ENCODE measurements at places on chromosomes 4 and X.

GRCh38 chr4:46839128-46839527 is 69.9 kb downstream of the COX7B2 start:
- DNase-seq = no peak

DNA sequence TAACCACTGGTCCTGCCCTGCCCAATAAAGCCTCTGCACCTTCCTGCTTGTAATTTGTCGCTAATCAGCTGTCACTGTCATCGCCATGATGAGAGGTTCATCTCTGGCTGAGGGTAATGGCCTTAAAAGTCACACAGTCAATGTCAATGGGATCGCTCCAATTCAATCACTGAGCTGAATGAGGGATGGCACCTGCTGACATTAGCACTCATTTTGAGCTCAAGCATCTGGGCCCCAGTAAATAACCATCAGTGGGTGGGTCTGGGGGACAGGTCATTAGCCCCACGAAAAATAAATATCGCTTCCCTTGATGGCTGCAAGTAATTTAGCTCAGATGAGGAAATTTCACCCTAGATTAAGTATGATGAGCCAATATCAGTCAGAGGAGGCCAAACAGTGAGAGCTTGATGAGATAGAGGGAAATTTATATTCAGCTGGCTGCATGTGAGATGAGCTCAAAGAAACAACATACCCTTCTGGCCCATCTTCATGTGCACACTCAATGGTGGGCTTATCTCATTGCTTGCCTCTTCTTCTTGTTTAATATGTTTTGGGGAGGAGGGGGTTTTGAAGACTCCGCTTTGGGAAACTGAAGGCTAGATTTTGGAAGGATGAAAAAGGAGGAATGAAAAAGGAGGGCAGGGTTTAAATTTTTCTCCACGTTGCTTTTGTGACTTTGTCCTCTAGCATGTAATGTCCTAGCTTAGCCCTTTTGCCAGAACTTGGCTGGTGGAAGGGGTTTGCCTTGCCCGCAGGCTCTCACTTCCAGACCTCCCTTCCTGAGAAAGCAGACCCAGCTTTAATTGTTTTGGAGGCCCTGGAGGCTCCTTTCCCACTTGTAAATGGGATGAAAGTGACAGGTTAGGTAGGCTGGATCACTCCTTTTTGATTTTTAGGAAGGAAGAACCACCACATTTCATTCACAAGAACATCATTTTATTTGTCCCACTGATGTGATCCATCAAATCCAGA is 84.8 kb upstream of the PAQR3 start:
- DNase-seq = no peak

- DNase-seq = no peak
Measured at GRCh38 chr4:3879681-3880614, 113.8 kb downstream of the ADRA2C start.

DNA sequence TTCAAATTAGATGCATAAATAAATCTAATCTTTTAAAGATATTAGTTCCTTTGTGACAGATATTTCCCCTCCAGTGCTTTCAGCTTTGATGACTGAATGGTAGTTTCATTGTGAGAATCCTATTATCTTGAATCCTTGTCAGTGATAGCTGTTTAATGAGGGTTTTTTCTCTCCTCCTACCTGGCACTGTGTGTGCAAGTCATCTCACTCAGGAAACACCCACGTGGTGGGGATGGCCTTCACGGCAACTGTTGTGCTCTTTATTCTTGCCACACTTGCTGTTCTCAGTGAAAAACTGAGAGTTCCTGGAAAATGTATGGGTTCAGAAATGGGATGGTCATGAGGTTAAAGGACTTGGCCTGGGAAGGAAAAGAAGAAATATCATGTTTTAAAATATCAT is 129.9 kb downstream of the SPRY1 start:
- DNase-seq = no peak

GRCh38 chrX:38612281-38612680 is 50.9 kb downstream of the TSPAN7 start:
- no peak for DNase-seq

DNA sequence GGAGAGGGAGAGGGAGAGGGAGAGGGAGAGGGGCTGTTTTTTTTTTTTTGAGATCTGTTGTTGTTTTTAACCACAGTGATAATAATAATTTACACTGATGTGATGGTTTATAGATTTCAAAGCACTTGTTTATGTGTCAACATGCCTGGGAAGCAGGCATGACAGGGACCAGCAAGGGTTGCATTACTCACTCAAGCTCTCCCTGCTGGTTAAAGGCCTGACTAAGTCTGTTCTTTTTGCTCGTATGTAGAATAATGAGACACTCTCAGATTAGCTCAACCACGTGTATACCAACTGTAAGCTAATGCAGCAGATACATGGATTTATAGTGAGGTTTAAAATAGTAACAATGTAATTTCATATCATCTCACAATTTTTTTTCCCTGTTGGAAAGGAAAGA is 134.6 kb upstream of the BOD1L1 start:
- no peak for DNase-seq

DNA sequence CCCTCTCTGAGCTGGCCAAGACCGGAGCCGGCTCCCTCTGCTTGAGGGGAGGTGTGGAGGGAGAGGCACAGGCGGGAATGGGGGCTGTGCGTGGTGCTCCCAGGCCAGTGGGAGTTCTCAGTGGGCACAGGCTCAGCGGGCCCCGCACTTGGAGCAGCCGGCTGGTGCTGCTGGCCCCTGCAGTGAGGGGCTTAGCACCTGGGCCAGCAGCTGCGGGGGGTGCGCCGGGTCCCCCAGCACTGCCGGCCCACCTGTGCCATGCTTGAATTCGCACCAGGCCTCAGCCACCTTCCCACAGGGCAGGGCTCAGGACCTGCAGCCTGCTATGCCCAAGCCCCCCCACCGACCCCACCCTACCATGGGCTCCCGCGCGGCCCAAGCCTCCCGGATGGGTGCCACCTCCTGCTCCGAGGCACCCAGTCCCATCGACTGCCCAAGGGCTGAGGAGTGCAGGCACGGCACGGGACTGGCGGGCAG is 602.5 kb downstream of the KCTD8 start:
- no peak for DNase-seq

GRCh38 chr4:142292231-142292630 is 553.9 kb downstream of the INPP4B start:
- DNase-seq = no peak

- no peak for DNase-seq
Measured at GRCh38 chr4:74426101-74426500, 18.8 kb upstream of the AREG start.

Data from activated CD4-positive, alpha-beta memory T cell treated with anti-CD3 and anti-CD28 coated beads, Interleukin-2, amount 10 ng/mL, durations not matched to agents 7 days and 5 days (primary cell).